ENCODE measurements at places on chromosomes 7 and 10.

GRCh38 chr7:112001091-112001826, 204.9 kb downstream of the DOCK4 start:
- DNase-seq: no peak

GRCh38 chr10:11208908-11209829, 191.5 kb downstream of the CELF2 start:
- peak; percentile 41 for DNase-seq

- no peak for DNase-seq
These were observed 16.9 kb downstream of the ZNF92 start for GRCh38 chr7:65390588-65390987.

DNA sequence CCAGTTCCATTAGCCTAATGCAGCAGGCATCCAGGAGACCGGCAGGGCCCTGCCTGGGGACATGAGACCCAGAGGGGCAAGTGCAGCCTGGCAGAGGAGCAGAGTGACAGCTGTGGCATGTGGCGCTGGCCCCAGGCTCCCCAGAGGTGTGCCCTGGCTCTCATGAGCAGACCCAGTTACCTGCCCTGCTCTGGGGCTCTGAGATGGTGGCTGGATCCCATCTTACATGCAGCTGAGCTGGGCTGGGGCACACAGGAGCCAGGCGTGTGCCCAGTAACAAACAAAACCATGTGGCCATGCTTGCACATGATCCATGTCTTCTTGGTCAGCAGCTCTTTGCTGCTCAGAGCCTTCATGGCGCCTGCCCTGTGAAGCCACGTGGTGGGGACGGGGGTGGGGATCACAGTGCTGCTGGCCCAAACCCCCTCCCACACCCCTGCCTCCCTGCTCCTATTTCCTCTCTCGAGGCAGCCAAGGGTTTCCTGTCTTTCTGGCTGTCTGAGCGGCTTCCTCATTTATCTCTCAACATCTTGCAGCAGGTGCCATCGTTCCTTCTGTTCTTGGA, 40.3 kb upstream of the GTF2I start:
- DNase-seq: no peak

DNA sequence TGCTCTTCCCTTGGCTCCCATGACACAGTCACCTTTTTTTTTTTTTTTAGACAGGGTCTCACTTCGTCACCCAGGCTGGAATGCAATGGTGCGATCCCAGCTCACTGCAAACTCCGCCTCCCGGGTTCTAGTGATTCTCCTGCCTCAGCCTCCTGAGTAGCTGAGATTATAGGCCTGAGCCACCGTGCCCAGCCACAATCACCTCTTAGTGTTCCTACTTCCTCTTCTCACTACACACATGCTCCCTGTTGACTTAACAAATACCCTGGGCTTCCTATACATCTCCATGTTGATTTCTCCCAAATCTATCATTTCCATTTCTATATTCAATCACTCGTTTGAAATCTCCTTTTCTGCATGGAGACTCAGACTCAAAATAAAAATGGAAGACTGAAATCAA, 91.7 kb downstream of the CUBN start:
- DNase-seq: no peak

DNA sequence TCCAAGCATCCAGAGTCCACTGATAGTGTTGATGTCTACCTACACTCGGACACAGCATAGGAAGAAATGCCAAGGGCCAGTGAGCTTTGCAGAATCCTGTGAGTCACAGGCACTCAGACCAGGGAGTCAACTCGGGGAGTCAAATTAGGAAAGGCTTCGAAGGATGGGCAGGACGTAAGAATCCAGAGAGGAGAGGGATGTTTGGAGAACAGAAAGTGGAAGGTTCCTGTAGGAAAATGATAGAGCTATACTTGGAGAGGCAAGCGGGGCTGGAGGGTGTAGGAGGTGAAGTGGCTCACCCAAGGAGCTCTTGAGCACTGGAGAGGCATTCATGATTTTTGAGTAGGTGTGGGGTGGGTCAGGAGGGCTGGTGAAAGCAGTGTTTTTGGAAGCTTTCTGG, 3.0 kb downstream of the ZYX start:
- no peak for DNase-seq

GRCh38 chr7:38756521-38756920, 125.3 kb upstream of the AMPH start:
- DNase-seq: no peak

All from stimulated activated CD4-positive, alpha-beta T cell treated with anti-CD3 and anti-CD28 coated beads, Interleukin-1b, Interleukin-23, amount 100 ng/mL, for 48 hours (primary cell).